Activated gamma-delta T cell treated with Interleukin-2 at 50 U/mL for 16 hours (primary cell): ENCODE measurements at places on chromosomes 6 and 20.

- no peak for DNase-seq
Measured at GRCh38 chr6:116568111-116568510, 3.2 kb upstream of the RWDD1 start.

GRCh38 chr6:68126089-68126749, 508.9 kb upstream of the ADGRB3 start:
- no peak for DNase-seq

GRCh38 chr6:16223362-16223761, 15.0 kb upstream of the GMPR start:
- no peak for DNase-seq

DNA sequence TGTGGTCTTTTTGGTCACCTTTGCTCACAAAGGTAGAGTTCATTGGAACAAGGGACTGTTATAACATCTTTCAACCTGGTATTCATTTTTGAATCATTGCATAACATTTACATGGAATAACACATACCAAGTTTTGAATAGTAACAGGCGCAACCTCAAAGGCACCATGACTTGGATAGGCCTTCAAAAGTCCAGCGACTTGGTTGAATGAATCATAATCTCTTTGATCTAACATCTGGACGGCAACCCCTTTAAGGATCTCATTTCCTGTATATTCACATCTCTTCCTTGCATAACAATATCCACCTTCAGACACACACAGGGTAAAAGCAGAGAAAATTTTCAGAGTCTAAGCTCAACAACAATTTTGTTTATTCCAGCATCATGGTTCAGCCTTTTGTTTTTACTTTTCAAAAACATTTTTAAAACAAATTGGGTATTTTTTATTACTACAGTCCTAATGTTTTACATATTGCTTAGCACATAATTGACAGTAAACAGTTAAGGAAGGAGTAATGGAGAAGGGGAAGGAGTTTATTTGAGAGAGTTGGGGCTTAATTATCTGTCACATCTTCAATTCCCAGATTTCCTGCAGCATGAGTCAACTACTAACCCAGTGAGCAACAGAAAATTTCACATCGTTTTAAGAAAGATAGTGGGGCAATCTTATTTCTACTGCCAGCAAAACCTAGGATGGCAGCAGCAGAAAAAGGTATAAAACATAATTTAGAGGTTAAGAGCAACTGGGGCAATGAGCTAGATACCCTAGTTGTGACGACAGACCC, 41.8 kb upstream of the F13A1 start:
- no peak for DNase-seq

- no peak for DNase-seq
Measured at GRCh38 chr6:43965628-43966373, 161.5 kb downstream of the MRPL14 start.
